Activated CD8-positive, alpha-beta memory T cell treated with anti-CD3 and anti-CD28 coated beads for 1 hour (primary cell): ENCODE measurements at places on chromosomes 5 and 9.

DNA sequence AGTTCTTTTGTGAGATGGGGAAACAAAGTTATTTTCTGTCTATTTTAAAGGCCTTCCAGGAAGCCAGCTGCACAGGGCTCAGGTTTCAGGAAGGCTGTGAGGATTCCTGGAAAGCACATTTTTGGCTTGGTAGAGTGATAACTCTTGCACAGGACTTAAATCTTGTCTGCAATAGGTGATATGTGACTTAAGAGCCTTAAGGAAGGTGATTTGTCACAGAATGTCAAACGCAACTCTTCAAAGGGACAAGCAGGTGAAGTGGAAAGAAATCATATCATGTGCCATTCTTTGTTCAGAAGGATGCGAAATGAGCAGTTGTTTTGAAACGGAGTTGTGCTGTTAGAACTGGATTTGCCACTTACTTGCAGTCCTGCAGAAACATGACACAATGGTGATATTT, 459.3 kb downstream of the MAT2B start:
- no peak for DNase-seq

GRCh38 chr5:65928860-65929259, 2.5 kb downstream of the ERBIN start:
- DNase-seq, result no peak

DNA sequence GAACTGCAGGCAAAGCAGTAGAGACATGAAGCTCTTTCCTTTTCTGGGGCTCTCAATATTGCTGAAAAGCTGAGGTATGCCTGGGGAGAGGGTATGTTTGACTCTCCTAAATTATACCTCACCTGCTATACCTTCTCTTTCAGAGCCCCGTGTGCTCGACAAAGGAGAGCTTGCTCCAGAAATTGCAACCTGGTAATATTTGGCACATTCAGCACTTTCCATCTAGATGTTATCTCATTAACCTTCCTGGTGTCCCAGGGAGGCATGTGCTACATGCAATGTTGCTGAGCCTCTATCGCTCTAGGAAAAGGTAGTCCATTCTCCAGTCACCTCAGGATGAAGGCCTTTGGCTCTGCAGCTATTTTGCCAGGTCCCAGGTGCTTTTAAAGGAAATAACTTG, 78.5 kb upstream of the ZSWIM6 start:
- no peak for DNase-seq

DNA sequence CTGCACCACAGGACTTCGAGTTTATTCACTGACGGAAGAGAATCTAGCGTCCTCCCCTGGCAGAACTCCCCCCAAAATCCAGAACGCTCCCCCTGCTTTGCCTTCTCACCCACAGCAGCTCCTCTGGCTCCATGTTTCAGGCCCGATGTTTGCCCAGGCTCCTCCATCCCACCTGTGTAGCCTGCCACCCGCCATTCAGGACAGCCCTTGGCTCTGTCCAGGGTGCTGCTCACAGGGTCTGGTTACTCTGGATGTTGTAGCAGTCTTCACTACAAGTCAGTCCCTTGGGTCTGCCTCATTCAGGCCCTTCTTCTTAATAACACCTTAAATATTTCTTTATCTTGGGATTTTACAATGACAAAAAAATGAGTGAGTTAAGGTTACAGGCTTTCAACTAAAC, 41.3 kb upstream of the SV2C start:
- DNase-seq, result no peak
